ACHN (cell line): ENCODE measurements at places on chromosomes 1 and 21.

GRCh38 chr21:31558189-31558961, 101.1 kb upstream of the SOD1 start:
- DNase-seq, result no peak

DNA sequence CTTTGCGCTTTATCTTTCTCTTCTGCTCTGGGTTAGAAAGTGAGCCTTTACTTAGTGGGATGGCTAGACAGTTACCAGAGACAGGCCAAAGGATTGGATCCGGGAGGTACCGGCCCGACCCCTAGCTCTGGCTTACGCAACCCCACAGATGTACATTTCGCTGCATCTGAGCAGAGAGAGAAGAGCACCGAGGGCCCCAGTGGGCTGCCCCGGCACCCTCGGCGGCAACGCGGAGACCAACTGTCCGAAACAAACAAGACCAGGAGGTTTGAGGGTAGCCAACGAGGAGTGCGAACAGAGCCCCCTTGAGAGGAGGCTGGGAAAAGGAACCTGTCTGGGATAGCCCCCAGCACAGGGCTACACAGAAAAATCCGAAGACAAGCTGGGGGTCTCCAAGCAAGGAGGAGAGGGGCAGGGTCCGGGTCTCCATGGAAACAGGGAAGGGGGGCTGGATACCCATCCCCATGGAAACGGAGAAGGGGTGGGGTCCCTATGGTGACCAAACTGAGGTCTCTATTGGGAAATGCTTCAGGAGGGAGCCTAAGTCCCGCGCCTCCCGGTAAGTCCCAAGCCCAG, 373 bp downstream of the MTF1 start:
- peak; percentile 5 for DNase-seq

DNA sequence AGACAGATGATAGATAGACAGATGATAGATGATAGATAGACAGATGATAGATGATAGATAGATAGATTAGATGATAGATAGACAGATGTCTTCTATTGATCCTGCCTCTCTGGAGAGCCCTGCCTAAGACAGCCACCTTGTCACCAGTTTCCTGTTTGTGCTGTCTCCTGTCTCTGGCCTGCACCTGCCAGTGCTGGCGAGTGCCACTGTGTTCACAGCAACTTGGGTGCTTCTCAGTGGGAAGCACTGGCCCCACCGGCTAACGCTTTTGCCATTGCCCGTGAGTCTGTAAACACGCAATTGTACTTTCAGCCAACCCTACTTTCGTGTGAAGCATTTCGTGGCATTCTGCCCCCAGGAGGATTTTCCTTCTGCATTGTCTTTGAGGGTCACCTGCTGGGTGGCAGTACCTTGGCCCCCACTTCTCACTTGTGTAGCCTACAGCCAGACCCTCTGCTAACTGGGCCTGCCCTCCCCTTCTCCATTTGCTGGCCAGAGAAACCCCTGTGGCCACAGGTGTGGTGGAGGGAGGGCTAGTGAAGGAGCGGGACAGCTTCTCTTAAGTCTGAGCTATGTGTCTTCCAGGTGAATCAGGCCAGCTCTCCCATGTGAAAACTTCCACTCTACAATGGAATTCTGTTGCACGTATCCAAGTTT, 23.4 kb upstream of the PDE9A start:
- no peak for DNase-seq

GRCh38 chr21:44751799-44752636, 40.6 kb upstream of the TSPEAR start:
- DNase-seq, result no peak

DNA sequence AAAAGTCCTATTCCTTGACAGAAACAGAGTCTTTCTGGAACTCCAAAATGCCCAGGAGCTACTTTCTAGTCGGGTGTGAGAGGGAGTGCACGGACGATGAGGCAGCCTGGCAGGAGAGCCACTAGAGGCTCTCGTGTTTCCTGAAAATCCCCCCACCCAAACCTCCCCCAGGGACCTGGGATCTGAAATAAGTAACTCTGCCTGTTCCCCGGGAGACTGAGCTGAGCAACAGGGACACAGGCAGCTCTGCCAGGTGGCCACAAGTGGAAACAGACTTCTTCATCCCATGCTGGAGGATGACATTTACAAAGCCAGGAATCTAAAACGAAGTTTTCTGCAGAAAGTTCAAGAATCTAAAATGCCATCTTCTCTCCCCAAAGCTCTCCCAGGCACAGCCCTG, 77.1 kb downstream of the ITPKB start:
- DNase-seq, result no peak

GRCh38 chr21:40616377-40616704, 230.6 kb downstream of the DSCAM start:
- no peak for DNase-seq

DNA sequence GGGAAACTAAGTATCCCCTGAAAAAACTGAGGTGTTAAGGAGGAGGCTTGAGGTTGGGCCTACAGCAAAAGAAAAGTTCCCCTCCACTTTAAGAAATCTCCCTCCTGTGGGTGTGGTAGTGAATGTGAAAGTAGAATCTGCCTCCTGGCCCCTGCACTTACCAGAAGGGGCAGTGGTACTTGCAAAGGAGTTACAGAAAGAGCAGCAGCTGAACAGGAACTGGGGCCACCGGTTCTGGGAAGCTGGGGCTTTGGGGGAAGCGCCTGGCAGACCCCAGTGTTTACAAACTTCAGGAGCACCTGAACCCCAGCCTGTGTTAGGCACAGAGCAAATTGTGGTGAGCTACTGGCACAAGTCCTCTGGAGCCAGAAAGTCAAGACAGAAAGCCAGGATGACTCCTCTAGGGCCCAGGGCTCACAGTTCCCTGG, 250.2 kb upstream of the FGGY start:
- DNase-seq, result peak; percentile 18

- DNase-seq, result no peak
Observed at GRCh38 chr21:26391166-26391565, 181.9 kb downstream of the CYYR1 start.

DNA sequence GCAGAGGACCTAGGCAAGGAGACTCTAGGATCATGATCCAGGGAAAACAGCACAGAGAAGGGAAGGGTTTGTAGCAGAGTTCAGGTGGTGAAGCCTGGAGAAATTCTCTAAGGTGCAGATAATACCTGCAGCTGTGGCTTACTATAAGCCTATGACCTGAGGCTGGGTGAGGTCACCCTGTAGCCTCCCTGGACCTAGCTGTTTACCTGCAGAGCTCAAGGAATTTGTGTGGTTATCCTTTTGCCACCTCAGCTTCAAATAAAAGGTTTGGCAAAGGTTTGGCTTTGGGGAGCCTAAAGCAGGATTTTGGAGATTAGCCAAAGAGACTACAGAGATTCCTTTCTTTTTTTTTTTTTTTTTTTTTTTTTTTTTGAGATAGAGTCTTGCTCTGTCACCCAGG, 79.5 kb upstream of the ZNF648 start:
- no peak for DNase-seq

- DNase-seq, result no peak
Observed at GRCh38 chr1:24555591-24556413, at the start of gene NCMAP. Gene NCMAP, plus strand, starts transcription at chr1:24556087. Its CDS starts 39,344 bp downstream, at chr1:24595431.

DNA sequence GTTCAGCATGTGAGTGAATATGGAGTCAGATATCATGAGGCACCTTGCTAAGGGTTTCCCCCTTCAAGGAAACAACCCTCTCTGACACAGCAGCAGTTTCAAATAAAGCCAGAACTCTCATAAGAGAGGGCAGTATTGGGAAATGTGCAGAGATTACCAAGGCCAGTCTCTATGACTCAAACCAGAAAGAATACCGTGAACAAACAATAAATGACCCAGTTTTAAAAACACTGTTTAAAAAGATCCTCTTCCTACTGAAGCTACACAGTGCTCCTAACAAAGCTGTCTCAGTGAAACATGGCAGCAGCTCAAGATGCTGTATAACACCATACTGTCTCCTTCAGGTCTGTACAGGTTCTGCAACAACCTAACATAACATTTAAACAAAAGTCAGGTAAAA, 102.6 kb downstream of the KIAA0319L start:
- DNase-seq, result no peak

DNA sequence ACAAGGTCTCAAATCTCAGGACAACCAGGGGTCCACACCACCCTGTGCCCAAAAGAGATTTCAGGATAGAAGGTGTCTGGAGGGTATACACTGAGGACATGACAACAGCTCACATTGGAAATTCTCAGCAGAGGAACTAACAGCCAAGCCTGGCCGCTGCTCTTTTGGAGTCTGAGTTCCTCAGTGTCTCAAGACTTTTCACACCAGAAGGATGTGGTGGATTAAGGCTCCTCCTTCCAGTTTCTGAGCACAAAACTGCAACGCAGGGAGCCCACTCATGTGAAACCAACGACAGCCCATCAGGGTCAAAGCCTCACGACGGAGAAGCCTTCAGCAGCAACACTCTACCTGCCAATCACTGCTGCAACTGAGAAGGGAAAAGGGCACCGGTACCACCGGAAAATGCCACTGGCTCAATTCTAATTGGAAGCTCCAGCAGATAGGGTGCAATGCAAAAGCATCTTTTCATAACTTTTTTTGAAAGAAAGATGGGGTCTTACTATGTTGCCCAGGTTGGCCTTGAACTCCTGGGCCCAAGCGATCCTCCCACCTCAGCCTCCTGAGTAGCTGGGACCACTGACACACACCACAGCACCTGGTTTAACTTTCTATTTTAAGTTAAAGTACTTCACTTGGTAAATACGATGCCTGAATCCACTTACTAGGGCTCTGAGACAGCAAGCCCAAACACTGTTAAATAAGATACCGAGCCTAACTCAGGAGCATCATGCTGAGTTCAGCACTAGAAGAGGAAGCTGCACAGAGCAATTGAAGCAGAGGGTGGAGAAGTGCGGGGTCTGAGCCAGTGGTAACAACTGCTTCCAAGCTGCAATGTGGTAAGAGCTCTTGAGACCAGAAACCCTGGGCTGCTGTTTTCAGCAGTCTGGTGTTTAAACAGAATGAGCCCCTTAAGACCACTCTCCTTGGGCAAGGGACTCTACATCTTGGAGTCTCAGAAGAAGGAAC, 7.8 kb downstream of the CAPZB start:
- no peak for DNase-seq

DNA sequence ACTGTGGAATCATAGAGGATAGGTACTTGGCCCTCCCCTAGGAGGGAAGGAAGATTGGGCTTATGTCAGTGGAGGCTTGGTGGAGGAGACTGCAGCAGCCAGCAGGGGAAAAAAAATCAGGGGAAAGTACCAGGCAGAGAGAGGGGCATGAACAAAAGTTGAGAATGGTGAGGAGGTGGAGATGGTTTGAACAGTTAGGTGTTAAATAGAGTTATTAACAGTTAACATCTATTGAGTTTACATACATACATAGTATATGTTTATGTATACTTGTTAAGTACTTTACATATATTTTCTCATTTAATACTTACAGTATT, 136.5 kb upstream of the HNRNPU start:
- no peak for DNase-seq

- DNase-seq, result no peak
Observed at GRCh38 chr1:178048426-178048825, 45.5 kb upstream of the RASAL2 start.

GRCh38 chr1:111193712-111194480, 6.5 kb downstream of the DENND2D start:
- no peak for DNase-seq

DNA sequence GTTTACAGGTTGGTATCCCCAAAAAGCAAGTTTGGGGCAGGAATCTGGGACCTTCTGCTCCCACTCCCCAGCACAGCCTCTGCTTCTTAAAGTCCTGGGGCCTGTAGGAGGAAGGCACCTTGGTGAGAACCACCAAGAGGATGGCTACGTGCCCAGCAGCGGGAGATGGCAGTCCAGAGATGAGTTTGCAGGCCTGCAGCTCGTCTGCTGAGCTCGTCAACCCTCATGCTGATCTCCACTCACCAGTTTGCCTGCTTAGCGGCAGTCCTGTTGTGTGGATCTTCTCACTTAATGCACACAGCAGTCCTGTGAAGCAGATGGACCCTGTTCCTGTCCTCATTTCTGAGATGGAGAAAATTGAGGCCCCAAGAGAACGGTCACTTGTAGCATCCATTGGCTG, 160.5 kb downstream of the DYRK1A start:
- no peak for DNase-seq

DNA sequence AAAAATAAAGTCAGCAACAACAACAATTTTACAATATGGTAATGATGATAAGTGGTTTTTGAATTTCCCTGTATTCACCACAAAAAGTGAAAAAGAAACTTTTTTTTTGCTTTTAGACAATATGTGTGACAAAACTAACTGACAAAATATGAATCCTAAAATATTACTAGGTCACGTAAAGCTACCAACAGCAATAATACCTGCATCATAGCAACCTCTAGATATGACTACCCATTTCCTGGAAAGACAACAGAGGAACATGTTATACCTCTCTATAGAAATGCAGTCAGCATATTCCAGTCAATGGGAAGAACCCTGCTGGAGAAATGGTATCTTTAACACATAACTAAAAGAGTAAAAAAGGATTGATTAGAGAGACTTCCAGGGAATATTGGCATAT, 73.7 kb downstream of the PDE4B start:
- no peak for DNase-seq

- no peak for DNase-seq
Observed at GRCh38 chr1:159468321-159468720, 28.8 kb downstream of the OR10J1 start.

- no peak for DNase-seq
Observed at GRCh38 chr21:36688324-36688723, 10.6 kb upstream of the SIM2 start.

DNA sequence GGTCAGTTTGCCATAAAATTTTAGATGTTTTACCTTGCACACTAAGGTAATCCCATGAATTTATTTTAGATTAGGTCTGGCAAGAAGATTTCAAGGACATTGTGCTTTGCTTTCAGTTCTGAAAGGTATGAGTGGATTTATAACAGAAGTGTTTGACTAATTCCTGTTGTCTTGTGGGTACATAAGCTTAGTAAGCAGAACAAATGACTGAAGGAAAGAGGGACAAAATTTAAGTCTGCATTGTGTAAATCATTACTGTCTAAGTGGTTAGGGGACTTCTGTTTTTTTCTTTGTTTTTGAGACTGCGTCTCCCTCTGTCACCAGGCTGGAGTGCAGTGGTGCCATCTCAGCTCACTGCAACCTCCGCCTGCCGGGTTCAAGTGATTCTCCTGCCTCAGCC, 60.1 kb downstream of the PKN2 start:
- DNase-seq, result no peak
